ACHN (cell line): ENCODE measurements at places on chromosomes 6 and 20.

DNA sequence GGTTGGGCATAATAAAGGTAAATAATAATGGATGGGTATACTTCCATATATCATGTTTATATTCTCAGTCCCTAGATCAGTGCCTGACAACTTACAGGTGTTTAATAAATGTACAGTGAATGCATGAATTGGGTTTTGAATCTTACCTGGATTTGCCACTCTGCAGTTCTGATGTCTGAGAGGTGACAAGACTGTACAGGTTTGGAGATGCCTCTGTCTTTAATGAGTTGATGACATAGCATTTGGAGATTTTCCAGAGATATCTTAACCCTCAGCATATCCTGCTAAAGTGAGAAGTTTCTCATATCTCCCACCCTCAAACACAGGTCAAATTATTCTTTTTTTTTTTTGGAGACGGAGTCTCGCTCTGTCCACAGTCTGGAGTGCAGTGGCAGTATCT is 2.2 kb downstream of the ANKS1A start:
- no peak for DNase-seq

DNA sequence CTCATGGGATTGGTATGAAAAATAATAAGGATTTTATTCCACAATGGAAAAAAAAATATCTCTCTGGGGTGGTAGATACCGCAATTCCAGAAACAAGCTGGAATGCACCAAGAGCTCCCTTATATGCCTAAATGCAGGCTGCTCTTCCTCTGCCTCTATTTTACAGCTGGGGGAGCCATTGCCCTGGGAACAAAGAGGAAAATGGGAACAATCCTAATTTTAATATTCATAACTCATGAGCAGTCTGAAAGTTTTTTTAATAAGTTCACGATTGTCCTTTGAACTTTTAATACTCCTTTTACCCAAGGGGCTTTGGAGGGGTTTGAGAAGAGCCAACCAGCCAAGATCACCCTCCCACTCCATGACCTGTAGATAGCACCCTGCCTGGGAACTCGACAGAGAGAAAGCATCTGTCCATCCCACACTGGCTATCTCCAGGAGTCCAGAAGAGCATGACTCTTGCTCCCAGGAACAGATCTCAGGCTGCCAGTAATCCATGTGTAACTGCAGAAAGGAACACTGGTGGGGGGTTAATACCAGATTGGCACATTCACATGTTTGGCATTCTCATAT is 74.7 kb downstream of the CD83 start:
- DNase-seq, result no peak

GRCh38 chr6:30599625-30600324 is 17.3 kb downstream of the PPP1R10 start:
- DNase-seq, result no peak

GRCh38 chr20:35431621-35432429 is 6.2 kb downstream of the GDF5 start:
- no peak for DNase-seq

DNA sequence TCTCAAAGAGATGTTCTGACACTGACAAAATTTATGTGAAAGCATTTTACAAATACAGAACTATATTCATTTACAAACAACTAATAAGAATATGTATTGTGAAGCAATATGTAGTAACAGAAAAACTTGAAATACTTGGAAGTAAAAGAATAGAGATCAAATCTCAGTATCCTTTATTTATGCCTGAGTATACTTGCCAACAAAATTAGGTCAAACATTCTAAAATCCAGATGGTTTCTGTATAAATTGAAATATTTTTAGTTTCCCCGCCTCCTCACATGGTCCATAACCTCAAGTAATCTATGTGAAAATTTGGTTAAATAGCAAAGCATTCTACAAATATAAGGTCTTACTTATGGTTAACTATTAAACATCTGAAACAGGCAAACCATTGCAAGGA is 545.4 kb downstream of the EYS start:
- no peak for DNase-seq

- DNase-seq, result no peak
Observed at GRCh38 chr6:136225496-136225895, 24.6 kb downstream of the MTFR2 start.

- no peak for DNase-seq
Observed at GRCh38 chr6:154960299-154960843, 34.7 kb upstream of the TIAM2 start.

DNA sequence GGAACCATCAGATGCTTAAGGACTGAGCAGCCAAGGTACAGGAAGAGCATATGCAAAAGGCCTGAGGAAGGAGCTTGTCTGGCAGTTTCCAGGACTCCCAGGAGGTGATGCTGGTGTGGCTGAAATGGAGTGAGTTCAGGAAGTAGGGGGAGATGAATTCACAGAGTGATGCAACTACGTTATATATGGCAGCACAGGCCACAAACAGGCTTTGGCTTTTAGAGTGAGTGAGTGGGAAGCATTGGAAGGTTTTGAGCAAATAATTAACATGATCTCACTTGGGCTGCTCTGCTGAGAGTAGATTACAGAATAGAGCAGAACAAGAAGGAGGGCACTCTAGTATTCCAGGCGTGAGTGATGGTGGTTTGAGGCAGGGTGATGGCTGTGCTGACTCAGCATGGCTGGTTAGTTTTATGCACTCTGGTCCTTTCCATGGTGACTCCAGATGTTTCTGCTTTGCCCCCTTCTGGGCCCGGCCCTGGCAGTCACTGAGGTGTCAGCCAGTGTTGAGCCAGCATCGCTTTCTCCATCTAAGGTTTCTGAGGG is 6.5 kb downstream of the BTN2A2 start:
- peak; percentile 46 for DNase-seq
